ENCODE measurements at places on chromosomes 6 and 20. TPM values are rescaled to one million over a fixed set of nuclear protein-coding genes. Genes with fewer than 3 reads are reported as not detected.

GRCh38 chr6:25354078-25354932 lies 75.1 kb downstream of the CARMIL1 start:
- DNase-seq = no peak

- DNase-seq = peak; percentile 53
These were observed 5.9 kb downstream of the TP53TG5 start for GRCh38 chr20:45372241-45372640.

DNA sequence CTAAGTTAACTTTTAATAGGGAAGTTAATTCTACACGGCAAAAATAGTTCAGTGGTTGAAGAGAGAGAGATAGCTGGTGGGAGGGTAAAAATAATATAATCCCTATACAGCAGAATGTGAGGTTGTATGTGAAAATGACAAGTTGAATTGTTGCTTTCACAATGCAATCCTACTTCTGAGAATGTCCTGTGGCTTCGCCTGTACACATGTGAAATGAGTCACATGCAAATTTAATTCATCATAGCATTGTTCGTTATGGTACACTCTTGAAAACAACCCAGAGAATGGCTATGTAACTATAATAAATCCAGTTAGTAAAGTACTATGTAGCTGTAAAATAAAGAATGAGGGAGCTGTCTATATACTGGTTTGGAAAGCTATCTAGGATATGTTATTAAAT lies 46.0 kb upstream of the HINT3 start:
- peak; percentile 67 for DNase-seq

- DNase-seq = no peak
These were observed 343.1 kb downstream of the TFAP2A start for GRCh38 chr6:10071631-10072220.

- DNase-seq = no peak
These were observed 286.5 kb upstream of the NT5E start for GRCh38 chr6:85163156-85164080.

Gene LRRC1
- 2.3 TPM for total RNA-seq

Gene LTA
- total RNA-seq = 631 TPM

Gene OOEP
- total RNA-seq = 0.47 TPM

Gene FAM184A
- 9.0 TPM for total RNA-seq

Gene SLC32A1
- total RNA-seq = not detected

Gene KIAA0408
- 8.2 TPM for total RNA-seq
